ENCODE measurements at places on chromosomes 3 and 15.
A peak's percentile ranks its signal among the peaks of the same experiment; 100 is the strongest.

GRCh38 chr3:194397757-194398312, 1.2 kb downstream of the GP5 start:
- peak; percentile 22 for DNase-seq

DNA sequence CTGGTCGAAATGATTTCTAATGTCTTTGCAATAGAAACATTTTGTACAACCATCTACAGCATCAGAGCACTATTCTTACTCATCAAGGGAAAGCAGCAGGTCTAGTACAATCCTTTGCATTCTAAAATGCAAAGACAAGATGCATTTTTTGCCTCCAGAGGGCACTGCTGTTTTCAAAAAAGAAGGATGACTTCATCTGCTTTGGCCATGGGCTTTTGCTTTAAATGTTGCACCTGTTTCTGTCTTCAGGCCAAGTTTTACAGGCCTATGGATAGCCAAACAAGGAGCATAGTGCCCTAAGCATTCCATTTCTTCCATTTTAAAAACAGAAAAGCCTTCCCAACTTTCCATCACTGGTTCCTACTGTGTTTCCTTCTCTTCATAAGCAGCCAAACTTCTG, 3.4 kb downstream of the PARP9 start:
- DNase-seq: peak; percentile 64

GRCh38 chr3:29409409-29409808, 128.5 kb downstream of the RBMS3 start:
- DNase-seq: no peak

DNA sequence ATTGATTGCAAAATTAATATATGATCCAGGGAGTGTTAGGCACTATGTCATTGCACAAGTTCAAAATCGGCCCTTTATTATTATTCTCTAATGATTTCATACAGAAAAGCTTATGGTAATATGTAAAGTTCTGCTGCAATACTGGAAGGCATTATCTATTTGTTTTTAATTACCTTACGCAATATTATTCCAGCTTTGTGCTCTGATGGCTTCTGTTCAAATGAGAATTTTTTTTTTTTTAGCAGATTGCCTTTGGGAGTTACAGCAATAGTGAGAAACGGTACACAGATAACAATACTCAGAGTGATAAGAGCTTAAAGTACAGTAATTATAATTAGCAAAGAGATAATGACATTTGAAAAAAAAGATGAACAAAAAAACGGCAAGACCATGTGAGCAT, 602.2 kb upstream of the ALCAM start:
- no peak for DNase-seq

DNA sequence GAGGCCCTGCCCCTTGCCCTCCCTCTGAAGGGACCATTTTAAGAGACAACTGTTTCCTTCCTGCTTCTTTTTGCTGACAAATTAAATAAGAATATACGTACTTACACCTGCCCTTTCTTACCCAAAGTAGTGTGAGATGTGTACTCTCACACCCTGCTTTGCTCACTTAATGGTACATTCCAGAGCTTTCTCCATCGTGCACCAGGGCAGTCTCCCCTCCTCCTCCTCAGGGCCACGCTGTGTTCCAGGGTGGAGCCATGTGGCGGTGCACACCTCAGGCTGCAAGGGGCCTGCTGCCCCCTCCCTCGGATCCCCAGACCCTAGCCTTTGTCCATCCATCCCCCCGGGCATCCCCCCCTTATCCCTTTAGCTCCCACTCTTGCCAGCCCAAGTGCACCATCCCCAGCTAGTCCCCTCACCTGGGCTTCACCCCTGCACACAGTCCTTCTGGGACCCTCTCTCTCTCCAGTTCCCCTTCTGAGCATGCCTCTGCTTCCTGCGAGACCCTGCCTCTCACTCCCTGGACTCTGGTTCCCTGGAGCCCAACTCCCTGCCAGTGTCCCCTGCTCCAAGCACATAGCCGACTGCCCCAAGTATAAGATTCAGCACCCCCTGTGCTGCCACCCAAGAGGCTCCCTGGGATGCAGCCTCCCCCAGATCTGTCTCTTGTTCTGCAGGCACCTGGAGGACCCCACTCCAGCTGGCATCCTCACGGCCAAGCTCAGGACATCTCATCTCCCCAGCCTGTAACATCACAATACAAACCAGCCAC, 89.5 kb upstream of the IQSEC1 start:
- DNase-seq: no peak

DNA sequence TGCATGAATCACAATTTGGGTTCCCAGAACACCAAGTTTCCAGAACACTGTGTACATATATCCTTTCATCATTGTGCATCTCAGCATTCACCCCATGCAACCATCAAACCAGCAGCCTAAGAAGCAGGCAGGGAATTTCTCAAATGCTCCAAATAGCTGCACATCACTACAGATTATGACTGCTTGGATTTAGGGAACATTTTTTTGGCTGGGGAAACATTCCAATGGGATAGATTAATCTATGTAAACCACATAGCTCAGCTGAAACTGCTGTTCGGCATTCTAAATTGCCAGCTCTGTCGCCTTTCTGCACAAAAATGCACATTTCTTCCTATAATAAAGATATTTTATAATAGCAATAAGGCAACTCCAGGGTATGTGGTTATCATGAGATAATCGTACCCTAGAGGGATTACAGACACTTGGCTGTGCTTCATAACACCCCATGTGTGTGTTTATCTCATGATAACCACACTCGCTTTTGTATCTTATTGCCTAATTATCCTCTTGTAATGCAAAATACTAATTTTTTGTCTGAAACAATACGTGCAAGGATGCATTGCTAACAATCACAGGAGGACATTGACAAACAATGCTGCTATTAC, 483.7 kb upstream of the DPH6 start:
- DNase-seq: no peak

- no peak for DNase-seq
Measured at GRCh38 chr3:73745526-73746191, 120.9 kb upstream of the PDZRN3 start.

DNA sequence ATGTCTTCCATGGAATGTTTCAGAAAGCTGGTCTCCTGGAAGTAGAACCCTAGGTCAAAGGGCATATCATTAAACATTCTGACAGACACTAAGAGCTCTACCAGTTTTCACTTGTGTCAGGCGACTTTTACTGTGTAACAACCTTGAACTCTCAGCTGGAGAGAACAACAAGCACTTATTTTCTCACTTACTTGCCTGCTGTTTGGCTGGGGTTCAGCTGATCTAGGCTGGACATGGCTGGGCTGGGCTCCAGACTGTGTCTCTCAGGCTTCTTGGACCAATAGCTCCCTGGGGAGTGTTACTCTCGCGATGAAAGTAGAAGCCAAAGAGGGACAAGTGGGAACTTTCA, 527.3 kb downstream of the SHQ1 start:
- no peak for DNase-seq

GRCh38 chr15:78103406-78104118, 11.2 kb downstream of the SH2D7 start:
- peak; percentile 59 for DNase-seq

GRCh38 chr3:72673011-72673771, 175.1 kb downstream of the SHQ1 start:
- DNase-seq: no peak

GRCh38 chr3:167445491-167445890, 28.4 kb downstream of the SERPINI2 start:
- DNase-seq: no peak

DNA sequence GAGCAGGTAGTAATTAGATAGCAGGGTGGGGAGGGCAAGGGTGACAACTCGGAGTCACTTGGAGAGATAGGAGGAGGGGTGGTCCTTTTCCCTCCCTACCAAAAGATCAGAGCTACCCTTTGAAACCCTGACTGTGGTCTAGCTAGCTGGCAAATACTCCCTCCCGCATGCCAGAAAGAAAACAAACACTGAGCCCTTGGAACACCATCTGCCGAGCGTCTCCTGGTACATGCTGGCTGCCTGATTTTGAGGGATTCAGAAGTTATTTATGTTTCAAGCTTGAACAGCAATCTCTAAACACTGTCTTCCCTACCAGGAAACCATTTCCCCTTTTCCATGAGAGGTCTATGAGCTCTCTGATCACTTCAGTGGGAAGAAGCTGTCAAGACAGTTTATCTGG, 291.6 kb upstream of the CFAP20DC start:
- DNase-seq: no peak

- DNase-seq: no peak
Measured at GRCh38 chr3:186929186-186929585, 1.1 kb upstream of the ST6GAL1 start.

DNA sequence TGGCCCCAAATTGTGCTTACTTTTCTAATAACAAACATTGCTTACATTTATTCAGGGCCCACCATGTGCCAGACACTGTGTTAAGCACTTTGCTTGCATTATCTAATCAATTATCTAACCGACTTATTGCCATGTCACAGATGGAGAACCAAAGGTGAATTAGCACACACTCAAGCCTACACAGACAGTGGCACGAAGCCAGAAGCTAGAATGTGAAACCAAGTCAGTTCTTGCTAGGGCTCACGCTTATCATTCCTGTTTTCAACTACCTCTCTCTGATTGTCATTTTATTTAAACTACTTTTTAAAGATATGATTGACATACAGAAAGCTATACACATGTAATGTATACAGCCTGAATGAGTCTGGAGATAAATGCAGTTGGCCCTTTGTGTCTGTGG, 215.7 kb upstream of the CFAP20DC start:
- no peak for DNase-seq

DNA sequence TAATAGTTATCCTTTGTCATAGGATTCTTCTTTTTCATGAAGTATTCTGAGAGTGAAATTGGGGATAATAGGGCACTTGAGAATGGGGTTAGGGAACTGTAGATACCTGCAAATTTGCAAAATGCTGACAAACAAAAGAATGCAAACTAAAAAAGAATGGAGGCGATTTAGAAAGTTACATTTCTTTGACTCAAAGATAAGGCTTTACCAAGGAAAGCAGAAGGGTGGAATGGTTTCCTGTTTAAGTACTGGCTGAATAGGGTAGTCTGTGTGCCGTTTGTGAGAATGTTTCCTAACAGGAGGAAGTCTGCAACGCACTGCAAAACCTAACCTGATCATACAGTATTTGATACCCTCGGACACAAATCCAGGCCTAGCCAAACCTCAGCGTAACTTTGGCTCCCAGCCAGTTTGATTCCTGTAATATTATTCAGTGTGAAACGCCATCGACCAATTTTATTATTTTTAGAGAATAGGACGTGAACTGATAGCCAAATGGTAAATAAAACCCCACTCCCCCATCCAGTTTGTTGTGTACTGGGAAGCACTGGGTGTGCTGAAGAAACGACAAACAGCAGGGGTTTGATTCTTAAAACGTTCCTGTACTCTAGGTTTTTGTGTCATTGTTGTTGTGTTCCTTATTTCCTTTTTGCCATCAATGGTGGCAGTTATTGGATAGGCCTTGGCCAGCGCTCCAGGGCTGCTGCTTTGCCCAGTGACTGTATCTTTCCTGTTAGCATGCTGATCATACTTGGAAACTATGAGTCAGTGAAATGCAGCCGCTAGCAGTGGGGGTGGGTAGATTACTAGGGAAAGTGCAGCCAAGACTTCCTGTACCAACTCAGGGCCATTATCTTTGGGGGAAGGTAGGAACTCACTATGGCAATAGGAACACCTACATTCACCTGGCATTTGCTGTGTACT, 148.0 kb upstream of the TBL1XR1 start:
- peak; percentile 43 for DNase-seq

DNA sequence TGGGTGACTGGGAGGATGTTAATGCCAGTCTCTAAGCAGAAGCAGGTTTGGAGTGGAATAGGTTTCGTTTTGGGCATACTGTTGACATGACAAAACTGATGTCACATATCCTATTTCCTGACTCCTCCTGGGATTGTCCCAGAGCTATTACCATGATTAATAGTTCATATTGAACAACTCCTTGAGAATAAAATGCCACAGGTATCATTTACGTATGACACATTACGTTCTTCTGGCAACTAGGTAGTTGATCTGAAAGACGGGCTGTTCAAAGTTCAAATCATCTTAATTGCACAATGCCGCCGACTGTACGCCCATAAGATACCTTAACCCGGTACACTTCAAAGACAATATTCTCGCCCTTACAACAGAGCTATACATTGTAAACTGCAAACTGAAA, 1.4 kb upstream of the RAB5A start:
- DNase-seq: no peak

DNA sequence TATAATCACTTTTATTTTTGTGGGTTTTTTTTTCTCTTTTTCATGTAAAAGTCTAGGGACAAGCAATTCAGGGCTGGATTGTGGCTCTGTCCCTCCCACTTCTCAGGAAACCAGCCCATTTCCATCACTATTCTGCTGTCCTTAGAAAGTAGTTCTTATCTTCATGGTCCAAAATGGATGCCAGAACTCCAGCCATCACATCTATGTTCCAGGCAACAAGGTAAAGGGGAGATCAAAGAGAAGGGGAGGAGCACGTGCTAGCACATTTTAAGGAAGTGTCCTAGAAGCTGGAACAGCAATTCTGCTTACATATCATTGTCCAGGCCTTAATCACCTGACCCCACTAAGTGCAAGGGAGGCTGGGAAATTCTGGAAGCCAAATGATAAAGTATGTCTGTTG, 181.1 kb upstream of the C2CD4B start:
- DNase-seq: no peak

DNA sequence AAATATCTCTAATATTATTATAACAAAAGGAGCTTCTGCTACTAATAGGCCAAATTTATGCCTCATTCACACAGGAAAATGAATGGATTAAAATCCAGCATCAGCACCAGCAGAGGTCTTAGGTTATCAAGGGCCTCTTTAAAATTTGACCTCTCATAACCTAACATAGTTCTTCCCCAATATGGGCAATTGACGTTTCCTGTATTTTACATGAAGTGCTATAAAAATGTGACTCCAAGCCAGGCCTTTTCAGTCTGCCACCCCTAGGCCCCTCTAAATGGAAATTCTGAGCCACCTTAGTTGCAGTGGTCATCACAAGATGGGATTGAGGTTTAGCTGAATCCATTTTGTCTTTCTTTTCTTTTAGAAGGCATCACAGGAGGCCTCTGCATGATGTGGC, 70.1 kb downstream of the CASR start:
- DNase-seq: no peak

GRCh38 chr3:114104414-114104813, 47.9 kb downstream of the QTRT2 start:
- no peak for DNase-seq

DNA sequence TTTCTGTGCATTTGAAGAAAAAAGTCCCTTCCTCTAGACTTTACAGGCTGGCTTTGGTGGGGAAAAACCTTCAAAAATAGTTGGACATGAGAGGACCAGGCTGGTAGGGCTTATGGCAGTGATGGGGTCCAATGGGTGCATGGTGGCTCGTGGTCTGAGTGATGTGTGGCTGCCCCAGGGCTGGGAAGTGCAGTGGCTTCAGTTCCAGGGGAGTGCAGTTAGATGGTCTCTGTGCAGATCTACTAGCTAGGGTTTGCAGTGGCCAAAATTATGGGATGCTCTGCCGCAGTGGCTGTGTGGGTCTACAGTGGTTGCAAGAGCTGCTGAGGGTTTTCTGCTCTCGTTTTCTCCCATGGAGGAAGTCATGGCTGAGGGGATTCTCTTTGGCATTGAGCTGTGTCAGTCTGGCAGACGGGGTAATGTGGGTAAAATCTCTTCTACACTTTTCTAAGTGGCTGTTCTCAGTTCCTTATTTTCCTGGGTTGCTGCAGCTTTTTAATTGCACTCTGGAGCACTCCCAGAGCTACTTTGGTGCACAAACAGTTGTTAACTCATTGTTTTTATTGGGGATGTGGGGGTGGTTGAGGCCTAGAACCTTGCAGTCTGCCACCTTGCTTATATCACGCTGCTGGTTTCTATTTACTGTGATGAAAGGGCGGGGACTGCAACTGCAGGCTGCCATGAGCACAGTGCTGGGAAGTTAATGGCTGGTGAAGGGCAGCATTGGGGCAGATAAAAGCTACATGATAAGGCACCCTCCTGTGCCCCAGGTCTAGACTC, 1324.6 kb downstream of the NSUN3 start:
- DNase-seq: no peak

All from T-cell (primary cell).